Occipital lobe (tissue), 3 donors: ENCODE measurements at places on chromosomes 4 and X.

GRCh38 chr4:183136855-183137254 lies 37.8 kb downstream of the WWC2 start:
- no peak for DNase-seq

GRCh38 chr4:7281691-7282665 lies 89.6 kb downstream of the SORCS2 start:
- no peak for DNase-seq

GRCh38 chr4:8268211-8268610 lies 1.3 kb upstream of the HTRA3 start:
- no peak for DNase-seq

GRCh38 chrX:46713672-46714490 lies 45.0 kb downstream of the SLC9A7 start:
- no peak for DNase-seq

- DNase-seq = no peak
Measured at GRCh38 chr4:113781439-113782040, 20.0 kb upstream of the CAMK2D start.

- no peak for DNase-seq
Measured at GRCh38 chrX:45743081-45743533, 542.4 kb upstream of the DIPK2B start.
